NCI-H1105 (cell line): ENCODE measurements at places on chromosomes 2 and 18.
A peak's percentile ranks its signal among the peaks of the same experiment; 100 is the strongest.

DNA sequence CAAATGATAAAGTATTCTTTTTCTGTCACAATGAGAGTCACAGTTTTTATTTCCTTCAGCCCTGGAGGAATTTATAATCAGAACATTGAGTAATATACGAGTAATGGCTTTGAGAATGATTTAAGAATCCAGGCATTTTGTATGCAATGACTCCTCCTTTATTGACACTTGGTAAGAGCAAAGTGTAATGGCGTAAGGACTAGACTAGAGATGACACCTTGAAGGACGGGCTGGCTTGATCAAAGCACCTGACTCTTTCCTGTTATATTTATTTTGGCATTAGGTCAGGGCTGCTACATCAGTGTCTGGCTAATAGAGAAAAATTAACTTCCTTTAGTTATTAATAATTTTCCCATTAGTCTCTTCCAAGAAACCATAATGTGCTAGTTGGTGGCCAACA is 482.4 kb upstream of the GCFC2 start:
- no peak for DNase-seq

DNA sequence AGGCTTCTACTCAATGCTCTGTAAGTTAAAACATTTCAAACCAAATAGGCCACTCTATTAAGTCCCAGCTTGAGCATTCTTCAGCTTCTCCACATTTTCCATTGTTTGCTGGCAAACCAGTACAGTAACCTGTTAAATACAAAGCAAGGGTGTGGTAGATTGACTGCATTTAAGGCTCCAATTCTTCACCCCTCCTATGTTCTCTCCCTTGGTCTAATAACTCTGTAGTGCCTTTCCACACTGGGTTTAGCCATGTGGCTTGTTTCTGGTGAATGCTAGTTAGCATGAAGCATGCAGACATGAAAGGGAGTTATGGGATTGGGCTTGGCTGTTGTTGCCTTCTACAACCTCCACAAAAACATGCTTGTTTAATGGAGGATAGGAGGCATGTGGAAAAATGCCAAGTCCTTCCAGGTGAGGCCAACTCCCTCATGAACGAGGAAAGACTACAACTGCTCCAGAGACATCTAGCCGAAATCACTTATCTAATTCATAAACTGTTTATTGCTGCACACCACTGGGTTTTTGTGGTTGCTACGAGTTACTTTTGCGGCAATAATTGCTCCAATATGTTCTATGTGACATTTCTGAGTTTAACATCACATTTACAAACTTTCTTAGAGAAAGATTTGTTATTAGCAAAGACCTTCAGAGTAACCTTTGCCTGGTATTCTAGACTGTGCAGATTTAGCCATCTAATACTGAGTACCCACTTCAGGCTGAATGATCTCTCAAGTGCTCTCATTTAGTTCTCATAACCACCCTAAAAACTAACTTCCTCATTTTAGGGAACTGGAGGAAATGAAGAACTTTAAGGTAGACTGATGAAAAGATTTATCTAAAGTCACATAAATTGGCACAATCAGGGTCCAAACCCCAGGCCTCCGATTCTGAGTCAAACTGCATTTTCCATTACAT is 104.0 kb downstream of the SMAD2 start:
- no peak for DNase-seq

- no peak for DNase-seq
Measured at GRCh38 chr2:222042666-222043065, 256.1 kb downstream of the PAX3 start.

- DNase-seq, result no peak
Measured at GRCh38 chr2:226440127-226440918, 359.3 kb downstream of the IRS1 start.

- peak; percentile 42 for DNase-seq
Measured at GRCh38 chr18:58682429-58683069, 11.3 kb downstream of the MALT1 start.

- no peak for DNase-seq
Measured at GRCh38 chr18:47062471-47062870, 27.1 kb upstream of the ELOA2 start.

DNA sequence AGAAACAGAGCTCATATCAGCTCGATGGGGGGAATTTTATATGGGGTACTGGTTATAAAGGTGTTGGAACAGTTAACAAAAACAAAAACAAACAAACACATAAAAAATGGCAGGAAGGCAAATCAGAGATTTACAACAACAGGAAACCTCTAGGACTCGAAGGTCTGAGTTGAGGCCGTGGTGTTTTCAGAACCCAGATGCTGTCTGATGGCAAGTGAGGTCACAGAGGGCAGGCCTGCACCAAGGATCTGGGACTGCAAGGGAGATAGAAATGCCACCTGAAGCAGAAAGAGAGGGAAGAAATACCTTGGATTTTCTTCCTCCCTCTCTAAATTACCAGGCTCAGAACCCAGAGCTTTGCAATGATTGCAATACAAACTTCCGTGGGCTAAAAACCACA is 429.5 kb downstream of the ZNF521 start:
- no peak for DNase-seq

- DNase-seq, result no peak
Measured at GRCh38 chr2:80926168-80926567, 621.6 kb upstream of the LRRTM1 start.

DNA sequence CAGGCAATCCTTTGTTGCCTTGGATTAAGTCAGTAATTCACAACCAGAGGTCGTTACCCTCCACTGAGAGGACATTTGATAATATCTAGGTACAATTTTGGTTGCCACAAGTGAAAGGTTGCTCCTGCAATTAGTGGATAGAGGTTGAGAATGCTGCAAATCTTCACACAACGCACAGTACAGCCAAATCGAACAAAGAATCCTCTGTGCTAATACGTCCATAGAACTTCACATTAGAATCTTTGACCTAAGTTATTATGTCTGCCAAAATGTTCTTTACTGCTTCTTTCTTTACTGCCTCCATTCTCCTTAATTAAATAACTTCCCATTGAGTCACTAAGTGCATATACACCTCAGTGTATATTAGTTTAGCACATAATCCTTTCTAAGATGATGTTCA is 879.5 kb downstream of the TRIB2 start:
- no peak for DNase-seq

- DNase-seq, result no peak
Measured at GRCh38 chr2:17195016-17195415, 323.2 kb downstream of the RAD51AP2 start.

DNA sequence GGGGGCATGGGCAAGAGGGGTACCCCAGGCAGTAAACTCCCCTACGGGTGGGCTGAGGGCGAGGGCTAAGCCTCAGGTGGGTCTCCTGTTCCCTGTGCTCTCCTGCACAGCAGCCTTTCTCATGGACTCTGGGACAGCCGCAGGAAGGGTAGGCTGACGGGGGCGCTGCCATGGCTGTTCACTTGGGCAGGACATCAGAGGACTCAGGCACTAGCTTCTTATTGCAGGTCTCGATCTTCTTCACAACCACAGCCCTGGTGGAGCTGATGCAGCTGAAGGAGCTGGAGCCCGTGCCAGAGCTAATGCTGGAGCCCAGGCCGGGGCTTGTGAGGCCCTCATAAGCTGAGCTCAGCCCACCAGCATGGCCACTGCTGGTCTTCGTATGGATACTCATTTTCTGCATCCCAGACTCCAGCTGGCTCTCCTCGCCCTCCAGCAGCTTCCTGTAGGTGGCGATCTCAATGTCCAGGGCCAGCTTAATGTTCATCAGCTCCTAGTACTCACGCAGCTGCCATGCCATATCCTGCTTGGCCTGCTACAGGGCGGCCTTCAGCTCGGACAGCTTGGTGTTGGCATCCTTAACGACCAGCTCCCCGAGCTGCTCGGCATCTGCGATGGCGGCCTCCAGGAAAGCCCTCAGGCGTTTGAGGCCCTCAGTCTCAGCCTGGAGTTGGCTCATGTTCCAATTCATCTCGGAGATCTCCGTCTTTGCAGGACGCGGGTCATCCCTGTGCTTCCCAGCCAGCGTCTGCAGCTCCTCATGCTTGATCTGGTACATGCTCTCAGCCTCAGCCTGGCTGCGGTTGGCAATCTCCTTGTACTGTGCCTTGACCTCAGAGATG is 359.8 kb upstream of the SETBP1 start:
- no peak for DNase-seq

DNA sequence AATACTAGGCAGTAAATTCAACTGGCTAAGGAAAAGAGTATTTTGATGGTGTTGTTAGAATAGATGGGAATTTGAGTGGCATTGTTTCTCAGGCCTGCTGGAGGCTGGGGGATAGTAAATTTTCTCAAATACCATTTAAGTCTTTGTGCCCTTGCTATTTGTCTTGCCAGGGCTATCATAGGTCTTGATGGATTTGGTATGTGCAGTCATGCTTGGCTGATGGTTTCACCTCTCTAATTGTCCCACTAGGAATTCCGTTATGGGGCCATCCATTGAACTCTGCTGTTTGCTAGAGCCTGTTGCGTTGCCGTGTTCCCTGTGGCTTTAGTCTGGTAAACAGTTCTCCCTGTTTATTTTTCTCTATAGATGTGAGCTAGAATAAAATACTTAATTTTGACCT is 438.1 kb upstream of the FAM98A start:
- no peak for DNase-seq

DNA sequence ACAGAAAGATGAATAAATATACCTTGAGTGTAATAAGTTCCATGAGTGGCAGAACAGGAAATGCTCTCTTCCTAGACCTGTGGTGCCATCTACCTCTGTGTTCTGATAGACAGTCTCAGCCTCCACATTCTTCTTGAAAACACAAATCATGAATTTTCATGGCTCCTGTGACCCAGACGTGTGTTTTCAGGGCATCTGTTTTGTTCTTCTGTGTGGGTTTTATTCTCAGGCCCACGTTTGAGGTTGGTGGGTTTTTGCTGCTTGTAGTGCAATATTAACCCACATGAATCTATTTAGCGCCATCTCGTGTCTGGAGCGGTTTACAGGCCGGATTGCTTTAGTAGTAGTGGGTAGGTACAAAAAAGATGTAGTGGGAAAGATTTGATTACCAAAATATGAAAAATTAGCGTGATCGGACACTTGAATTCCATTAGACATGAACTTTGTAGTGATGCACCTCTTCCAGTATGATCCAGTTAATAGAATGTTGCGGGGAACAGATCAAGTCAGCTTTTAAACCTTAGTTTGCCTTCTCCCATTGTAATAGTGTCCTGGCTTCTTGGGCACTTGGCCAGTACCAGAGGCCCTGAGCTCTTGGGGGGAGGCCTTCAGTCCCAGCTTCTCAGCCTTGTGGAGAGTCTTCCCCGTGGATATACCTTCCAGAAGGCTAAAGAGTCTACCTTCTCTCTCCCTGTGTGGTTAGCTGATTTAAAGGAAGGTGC is 256.5 kb downstream of the TPGS2 start:
- peak; percentile 7 for DNase-seq

DNA sequence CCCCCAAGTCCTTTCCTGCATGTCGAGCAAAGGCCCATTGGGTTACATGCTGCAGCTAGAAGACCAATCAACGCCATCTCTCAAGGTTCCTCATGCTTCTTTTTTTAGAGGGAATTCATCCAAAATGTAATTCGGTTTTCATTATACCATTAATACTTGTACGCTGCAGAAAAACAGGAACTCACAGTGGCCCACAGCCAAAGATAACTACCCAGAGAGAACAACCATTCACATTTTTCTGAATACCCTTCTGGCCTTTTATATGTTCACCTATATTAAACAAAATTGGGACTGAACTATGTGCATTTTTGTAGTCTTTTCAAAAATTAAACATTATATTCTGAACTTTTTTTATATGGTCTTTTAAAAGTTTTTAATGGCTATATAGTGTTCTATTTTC is 25.8 kb downstream of the FARP2 start:
- no peak for DNase-seq

- DNase-seq, result peak; percentile 26
Measured at GRCh38 chr18:76620321-76621170, 125.5 kb upstream of the ZNF516 start.

DNA sequence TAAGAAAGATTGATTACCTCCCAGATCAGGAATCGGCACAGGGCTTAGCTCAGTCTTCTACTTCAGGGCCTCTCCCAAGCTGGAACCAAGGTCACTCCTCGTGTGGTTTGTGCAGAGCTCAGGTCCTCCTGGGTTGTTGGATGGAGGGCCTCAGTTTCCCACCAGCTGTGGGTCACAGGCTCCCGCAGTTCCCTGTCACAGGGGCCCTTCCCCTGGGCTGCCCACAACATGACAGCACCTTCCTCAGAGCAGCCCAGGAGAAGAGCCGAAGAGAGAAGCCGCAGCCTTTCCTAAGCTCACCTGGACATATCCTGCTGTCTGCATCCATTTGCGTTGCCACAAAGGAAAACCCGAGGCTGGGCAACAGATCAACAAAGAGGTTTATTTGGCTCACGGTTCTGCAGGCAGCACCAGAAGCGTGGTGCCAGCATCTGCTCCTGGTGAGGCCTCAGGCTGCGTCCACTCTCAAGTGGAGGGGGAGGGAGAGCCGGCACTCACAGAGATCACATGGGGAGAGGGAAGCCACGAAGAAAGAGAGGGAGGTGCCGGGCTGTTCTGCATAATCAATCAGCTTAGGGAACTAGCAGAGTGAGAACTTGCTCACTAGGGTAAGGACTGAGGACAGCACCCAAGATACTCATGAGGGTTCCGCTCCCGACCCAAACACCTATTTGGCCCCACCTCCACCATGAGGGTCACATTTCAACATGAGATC is 13.0 kb upstream of the ALLC start:
- no peak for DNase-seq

GRCh38 chr2:159144776-159145614 is 141.5 kb downstream of the WDSUB1 start:
- no peak for DNase-seq

DNA sequence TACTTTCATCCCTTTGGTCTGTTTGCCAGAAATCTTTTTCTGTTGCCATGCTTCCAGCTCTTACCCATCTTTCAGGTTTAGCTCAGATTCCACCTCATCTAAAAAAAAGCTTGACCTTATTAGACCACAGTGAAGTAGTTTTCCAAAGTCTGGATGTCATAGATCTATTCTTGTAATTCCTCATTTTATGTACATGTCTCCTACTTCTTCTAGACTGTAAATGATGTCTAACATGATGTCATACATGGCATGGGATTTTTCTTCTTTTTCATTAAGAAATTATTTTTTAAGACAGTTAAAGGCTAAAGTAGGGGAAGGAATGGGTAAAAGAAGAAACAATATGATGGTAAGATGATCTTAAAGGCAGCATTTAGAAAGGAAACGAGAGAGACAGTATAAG is 11.3 kb downstream of the GLS start:
- no peak for DNase-seq
